Activated CD4-positive, alpha-beta T cell treated with anti-CD3 and anti-CD28 coated beads for 36 hours (primary cell): ENCODE measurements at places on chromosomes 11 and 22.

DNA sequence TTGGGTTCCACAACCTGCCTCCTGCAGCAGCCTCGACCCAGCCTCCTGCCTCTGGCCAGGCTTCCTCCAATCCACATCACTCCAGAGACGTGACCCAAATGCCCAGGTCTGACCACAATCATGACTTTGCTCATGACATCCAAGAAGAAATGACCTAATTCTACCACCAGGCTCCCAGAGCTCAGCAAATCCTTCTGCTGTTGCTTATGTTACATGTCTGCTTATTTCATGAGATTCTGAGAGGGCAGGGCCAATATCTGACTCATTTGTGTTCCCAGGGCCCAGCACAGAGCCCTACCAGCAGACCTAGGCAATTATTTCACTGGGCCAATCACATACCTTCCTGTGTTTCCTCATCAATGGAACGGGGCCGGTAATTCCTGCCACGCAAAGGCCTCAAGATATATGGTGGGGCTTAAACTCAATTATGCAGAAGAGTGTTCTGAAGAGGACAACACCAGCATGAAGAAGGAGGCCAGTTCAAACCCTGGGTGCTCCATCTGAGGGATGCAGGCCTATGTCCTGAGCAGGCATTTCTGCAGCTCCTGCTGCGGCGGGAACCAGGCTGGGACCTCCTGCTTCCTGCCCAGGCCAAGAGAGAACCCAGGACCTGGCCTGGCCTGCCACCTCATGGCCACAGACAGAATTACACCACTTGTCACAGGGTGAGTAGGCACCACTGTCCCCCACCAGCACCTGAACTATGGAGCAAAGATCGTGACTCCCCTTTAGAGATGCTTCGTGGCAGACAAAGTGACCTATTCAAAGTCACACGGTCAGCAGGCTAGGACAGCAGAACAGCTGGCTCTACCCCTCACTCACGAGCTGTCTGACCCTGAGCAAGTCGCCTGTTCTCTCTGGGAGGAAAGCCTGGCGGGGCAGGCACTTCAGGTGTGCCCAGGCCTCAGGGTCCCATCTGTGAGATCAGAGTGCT is 5.9 kb downstream of the CENPM start:
- H3K4me3 ChIP-seq, result peak overlapping the region; percentile 78
- no peaks in the 10 kb centered on the region for H3K27me3 ChIP-seq
- H3K4me1 ChIP-seq, result peaks cover 70% of the 10 kb centered on the region
- peaks cover 82% of the 10 kb centered on the region for H3K36me3 ChIP-seq

- H3K4me3 ChIP-seq, result no peak overlapping the region
- H3K4me1 ChIP-seq, result peaks cover 28% of the 10 kb centered on the region
- no peak overlapping the region for H3K27ac ChIP-seq
- H3K27me3 ChIP-seq, result no peaks in the 10 kb centered on the region
These were observed 76.4 kb downstream of the GGTLC2 start for GRCh38 chr22:22720724-22721261.

DNA sequence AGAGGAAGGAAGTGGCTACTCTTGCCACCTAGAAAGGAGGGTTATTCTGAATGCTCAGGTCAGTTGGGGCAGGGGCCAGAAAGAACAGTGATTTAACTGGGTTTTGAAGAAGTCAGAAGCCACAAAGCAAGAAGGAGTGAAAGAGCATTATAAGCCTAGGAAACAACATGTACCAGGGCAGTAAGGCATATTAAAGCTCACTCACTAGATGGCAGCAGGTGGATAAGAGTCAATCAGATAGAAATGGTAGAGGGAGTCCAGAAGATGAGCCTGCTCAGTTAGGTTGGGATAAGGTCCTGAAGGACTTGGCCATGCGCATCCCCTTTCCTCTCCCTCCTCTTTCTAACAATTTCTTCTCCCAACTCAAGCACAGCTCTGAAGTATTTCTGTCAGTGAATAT is 22.0 kb upstream of the PATE1 start:
- H3K27me3 ChIP-seq, result peaks cover 19% of the 10 kb centered on the region
- no peaks in the 10 kb centered on the region for H3K4me1 ChIP-seq
- no peak overlapping the region for H3K4me3 ChIP-seq
- DNase-seq, result no peak

DNA sequence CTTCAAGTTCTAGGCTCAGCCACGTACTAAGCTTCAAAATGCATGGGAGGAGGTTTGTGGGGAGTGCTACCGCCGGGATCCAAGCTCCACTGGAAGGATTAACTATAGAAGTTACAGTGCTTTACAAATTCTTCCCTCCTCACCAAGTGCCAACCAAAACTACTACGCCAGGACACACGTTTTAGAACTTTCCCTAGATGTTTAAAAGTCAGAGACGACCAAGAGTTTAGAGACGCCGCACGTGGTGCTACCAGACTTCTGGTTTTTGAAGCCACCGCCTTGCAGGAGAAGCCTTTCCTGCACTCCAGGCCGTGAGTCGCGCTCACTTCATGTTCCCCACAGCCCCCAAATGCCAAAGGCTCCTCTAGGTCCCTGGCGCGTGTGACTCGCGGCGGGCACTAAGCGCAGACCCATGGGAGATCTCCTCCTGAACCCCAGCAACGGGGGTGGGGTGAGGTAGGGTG is 734 bp downstream of the SNU13 start:
- H3K27me3 ChIP-seq, result no peaks in the 10 kb centered on the region
- peak; percentile 42 for DNase-seq
- H3K4me1 ChIP-seq, result peaks cover 34% of the 10 kb centered on the region
- peaks cover 19% of the 10 kb centered on the region for H3K36me3 ChIP-seq
- H3K4me3 ChIP-seq, result peak overlapping the region; percentile 98

- no peak overlapping the region for H3K27ac ChIP-seq
- peaks cover 9% of the 10 kb centered on the region for H3K36me3 ChIP-seq
- no peaks in the 10 kb centered on the region for H3K27me3 ChIP-seq
- no peak overlapping the region for H3K4me3 ChIP-seq
These were observed 4.0 kb downstream of the PYGM start for GRCh38 chr11:64755681-64756361.

- H3K27ac ChIP-seq, result peak overlapping the region; percentile 99
- peak; percentile 51 for DNase-seq
- H3K27me3 ChIP-seq, result no peaks in the 10 kb centered on the region
- H3K36me3 ChIP-seq, result peaks cover 53% of the 10 kb centered on the region
- H3K4me1 ChIP-seq, result peaks cover 47% of the 10 kb centered on the region
These were observed 1.6 kb downstream of the APOL2 start for GRCh38 chr22:36237462-36238372.

- peaks cover 20% of the 10 kb centered on the region for H3K36me3 ChIP-seq
- H3K4me1 ChIP-seq, result peaks cover 23% of the 10 kb centered on the region
- peak overlapping the region; percentile 77 for H3K27ac ChIP-seq
These were observed 450 bp downstream of the MAP4K2 start for GRCh38 chr11:64802370-64803157.

DNA sequence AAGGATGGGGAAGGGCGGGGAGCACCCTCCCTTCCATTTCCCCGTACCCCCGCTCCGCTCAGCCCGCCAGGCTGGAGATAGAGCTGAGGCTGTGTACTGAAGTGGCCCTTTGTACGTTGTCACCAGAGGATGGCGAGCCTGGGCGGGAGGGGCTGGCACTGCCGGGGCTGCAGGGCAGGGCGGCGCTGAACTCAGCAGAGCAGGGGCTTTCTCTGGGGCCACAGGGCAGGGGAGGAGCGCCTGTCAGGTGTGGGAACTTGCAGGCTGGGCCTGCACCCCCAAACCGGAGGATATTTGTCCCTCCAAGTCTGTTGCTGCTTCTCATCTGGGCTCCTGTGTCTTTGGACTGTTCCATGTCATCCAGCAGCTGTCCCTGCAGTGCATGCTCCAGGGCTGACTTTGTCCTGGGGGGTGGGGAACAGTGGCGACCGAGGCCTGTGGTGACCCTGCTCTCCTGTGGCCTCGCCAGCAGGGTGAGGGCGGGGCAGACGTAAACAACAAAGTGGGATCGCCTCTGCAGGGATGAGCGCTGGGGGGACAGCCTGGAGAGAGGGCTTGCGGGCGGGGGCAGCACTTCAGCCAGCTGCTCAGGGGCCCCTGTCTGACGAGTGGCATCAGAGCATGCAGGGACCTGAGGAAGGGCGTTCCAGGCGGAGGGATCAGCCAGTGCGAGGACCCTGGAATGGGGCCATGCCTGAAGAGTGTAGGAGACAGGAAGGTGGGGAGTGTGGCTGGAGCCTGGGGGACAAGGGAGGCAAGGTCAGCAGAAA is 13.1 kb downstream of the MGAT3 start:
- H3K4me1 ChIP-seq, result peaks cover 4% of the 10 kb centered on the region
- H3K27ac ChIP-seq, result no peak overlapping the region
- no peak overlapping the region for H3K4me3 ChIP-seq
- H3K27me3 ChIP-seq, result no peaks in the 10 kb centered on the region
- H3K36me3 ChIP-seq, result no peaks in the 10 kb centered on the region

DNA sequence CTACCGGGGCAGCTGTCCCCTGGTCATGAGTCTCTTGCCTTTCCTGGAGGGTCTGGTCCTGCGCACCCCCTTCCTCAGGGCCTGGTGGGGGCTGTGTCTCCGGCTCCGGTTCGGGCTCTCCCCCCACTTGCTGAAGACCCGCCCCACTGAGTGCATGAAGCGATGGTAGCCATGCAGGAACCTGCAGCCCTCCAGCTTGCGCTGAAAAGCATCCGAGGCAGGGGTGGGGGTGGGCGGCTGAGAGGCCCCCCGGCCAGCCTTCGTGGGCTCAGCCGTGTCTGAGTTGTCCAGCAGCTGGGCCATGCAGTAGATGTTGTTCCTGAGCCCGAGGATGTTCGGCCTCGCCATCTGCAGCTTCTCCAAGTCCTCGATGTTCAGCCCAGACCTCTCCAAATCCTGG is 2.8 kb downstream of the OSM start:
- no peak overlapping the region for H3K27ac ChIP-seq
- no peaks in the 10 kb centered on the region for H3K27me3 ChIP-seq
- peak overlapping the region; percentile 88 for H3K4me3 ChIP-seq
- H3K36me3 ChIP-seq, result peaks cover 38% of the 10 kb centered on the region
- H3K4me1 ChIP-seq, result peaks cover 40% of the 10 kb centered on the region

GRCh38 chr11:41309716-41310115 is 149.7 kb downstream of the LRRC4C start:
- H3K27ac ChIP-seq, result no peak overlapping the region
- H3K4me3 ChIP-seq, result no peak overlapping the region
- H3K27me3 ChIP-seq, result no peaks in the 10 kb centered on the region
- no peaks in the 10 kb centered on the region for H3K4me1 ChIP-seq

GRCh38 chr11:6205366-6205765 is at the start of gene C11orf42:
Gene C11orf42, plus strand, starts transcription at chr11:6205557. Its CDS starts 59 bp downstream, at chr11:6205616.
- no peak within 1 kb of the TSS for H3K27ac ChIP-seq
- no peak for DNase-seq
- H3K4me1 ChIP-seq, result peaks cover 27% of the 10 kb centered on the region
- no peak within 1 kb of the TSS for H3K4me3 ChIP-seq
- H3K36me3 ChIP-seq, result peaks cover 21% of the 10 kb centered on the region

- peaks cover 32% of the 10 kb centered on the region for H3K4me1 ChIP-seq
- H3K27me3 ChIP-seq, result no peaks in the 10 kb centered on the region
- H3K27ac ChIP-seq, result peak overlapping the region; percentile 98
These were observed 415 bp downstream of the CENATAC start for GRCh38 chr11:118998388-118998717.

- H3K4me3 ChIP-seq, result peak overlapping the region; percentile 80
- DNase-seq, result no peak
- H3K27ac ChIP-seq, result no peak overlapping the region
- H3K36me3 ChIP-seq, result no peaks in the 10 kb centered on the region
- no peaks in the 10 kb centered on the region for H3K27me3 ChIP-seq
These were observed 710 bp upstream of the DGCR2 start for GRCh38 chr22:19122752-19123492.

DNA sequence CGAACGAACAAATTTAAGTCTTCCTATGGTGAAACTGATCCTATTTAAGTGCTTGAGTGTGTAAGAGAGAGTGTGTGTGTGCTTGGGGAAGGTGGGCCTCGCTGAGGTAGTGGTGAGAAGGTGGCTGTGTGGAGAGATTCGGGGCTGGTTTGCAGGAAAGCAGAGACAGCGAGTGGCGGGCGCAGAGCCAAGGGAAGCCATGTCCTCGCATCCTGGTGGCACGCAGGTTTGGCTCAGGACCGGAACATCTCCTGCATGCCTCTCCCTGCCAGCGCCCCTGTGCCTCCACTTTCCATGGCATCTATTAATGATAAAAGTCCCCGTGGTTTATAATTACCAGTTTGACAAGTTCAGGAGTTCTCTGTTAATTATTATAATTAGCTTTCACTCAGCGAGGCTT is 383.1 kb upstream of the CADM1 start:
- no peaks in the 10 kb centered on the region for H3K36me3 ChIP-seq
- DNase-seq, result no peak
- H3K4me3 ChIP-seq, result no peak overlapping the region
- no peaks in the 10 kb centered on the region for H3K4me1 ChIP-seq
- H3K27me3 ChIP-seq, result peaks cover 3% of the 10 kb centered on the region

- no peak overlapping the region for H3K4me3 ChIP-seq
- DNase-seq, result no peak
- no peaks in the 10 kb centered on the region for H3K36me3 ChIP-seq
- H3K27me3 ChIP-seq, result no peaks in the 10 kb centered on the region
These were observed 1124.3 kb downstream of the BRD1 start for GRCh38 chr22:48703265-48703941.

DNA sequence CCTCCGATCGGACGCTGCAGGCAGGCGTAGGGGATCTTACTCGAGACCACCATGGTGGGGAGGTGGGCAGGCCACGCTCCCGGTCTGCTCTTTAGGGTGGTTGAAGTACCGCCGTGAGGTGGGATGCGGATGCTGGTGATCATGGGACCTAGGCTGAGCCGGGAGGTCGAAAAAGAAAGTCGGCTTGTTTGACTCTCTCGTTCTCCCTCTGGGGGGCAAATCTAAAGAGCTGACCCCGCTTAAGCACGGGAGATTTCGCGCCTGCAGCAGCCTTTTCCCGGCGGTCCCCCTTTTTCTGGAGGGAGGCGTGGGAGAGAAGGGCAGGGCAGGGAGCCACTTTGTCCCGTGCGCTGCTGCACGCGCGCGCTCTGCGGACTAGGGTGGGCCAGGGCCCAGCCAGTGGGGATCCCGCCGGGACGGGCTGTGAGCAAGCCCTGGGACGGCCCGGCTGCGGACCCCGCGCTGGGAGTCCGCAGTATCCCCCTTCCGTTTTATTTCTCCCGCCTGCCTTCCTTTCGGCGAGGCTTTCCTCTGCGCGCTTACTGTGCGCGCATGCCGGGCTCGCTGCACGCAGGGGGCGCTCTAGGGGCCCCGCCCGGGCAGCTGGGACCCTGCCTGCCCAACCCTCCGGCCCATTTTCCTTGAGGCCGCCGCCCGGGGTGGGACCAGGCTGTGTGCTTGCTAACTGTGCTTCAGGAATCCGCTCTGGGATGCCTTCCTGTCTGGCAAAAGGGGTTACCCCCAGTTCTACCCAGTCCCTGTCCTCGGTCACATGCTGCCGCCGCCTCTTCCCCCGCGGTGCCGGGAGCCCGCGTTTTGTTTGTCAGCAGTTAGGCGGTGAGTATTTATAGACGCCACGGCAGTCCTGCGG is 81.0 kb downstream of the PRR5L start:
- H3K4me1 ChIP-seq, result peaks cover 33% of the 10 kb centered on the region
- H3K27ac ChIP-seq, result peak overlapping the region; percentile 84
- DNase-seq, result peak; percentile 79
- H3K27me3 ChIP-seq, result peaks cover 38% of the 10 kb centered on the region
- peak overlapping the region; percentile 92 for H3K4me3 ChIP-seq
- peaks cover 33% of the 10 kb centered on the region for H3K36me3 ChIP-seq

DNA sequence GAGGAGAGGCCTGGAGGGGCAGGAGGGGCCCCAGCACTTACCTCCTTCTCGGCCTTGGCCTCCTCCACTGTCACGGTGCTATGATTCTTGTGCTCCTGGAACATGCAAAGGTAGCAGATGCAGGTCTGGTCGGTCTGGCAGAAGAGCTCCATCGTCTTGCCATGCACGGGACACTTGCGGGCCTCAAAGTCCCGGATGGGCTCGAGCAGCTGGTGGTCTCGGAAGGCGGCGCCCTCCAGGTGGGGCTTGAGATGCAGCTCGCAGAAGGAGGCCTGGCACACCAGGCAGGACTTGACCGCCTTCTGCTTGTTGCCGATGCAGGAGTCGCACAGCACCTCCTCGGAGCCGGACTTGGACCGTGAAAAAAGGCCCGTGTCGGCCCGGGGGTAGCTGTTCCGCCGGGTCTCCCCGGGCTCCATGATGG is 714 bp downstream of the TRIM29 start:
- H3K27me3 ChIP-seq, result peaks cover 4% of the 10 kb centered on the region
- no peak for DNase-seq
- H3K36me3 ChIP-seq, result no peaks in the 10 kb centered on the region
- no peaks in the 10 kb centered on the region for H3K4me1 ChIP-seq
- no peak overlapping the region for H3K27ac ChIP-seq
- no peak overlapping the region for H3K4me3 ChIP-seq
